ENCODE measurements at places on chromosomes 1 and 21.

DNA sequence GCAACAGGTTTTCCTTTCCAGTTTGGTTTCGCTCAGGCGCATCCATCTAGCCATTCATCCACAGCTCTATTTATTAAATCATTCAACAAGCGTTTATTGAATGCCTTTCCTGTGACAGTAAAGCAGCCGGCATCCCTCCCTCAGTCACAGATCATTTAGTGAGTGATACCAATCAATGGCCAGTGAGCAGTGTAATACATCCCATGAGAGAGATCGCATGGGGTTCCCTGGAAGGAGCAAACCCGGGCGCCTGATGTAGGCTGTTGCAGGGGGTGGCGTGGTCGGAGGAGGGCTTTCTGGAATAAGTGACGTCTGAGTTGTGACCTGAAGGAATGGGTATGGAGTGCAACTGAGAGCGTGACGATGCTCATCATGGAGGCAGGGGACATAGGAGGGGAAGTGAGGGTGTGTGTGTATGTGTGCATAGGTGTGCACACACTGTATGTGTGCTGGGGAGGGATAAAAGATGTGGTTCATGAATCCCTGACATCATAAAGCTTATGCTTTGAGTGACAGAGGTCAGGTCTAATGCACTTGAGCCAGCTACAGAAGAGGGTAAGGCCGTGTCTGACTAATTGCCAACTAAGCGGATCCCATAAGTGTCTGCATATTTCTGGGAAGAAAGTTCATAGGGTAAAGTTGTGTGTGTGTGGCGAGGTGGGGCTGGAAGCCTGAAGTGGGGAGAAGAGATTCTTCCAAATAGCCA is 6.6 kb downstream of the FCMR start:
- no peak for DNase-seq

GRCh38 chr1:63670164-63670563 is 77.0 kb downstream of the PGM1 start:
- DNase-seq: no peak

DNA sequence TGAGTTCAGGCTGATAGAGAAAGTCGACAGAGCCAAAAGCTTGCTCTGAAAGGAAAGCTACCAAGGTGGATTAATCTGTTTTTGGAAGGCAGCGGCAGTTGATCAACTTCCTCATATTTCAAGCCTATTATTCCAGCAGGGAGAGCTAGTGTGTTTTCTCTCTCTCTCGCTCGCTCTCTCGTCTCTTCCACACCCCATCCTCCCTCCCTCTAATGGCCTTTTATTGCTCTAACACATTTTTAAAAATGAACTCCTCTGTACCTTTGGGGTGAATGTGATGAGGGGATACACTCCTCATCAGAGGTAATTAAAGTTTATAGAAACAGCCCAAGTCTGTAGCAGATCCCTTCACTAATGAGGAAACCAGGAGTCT is 126.4 kb downstream of the CLIC6 start:
- DNase-seq: no peak

GRCh38 chr1:66166753-66167152 is 367.2 kb upstream of the SGIP1 start:
- no peak for DNase-seq

- no peak for DNase-seq
These were observed 168.9 kb upstream of the HOOK1 start for GRCh38 chr1:59645893-59646292.

DNA sequence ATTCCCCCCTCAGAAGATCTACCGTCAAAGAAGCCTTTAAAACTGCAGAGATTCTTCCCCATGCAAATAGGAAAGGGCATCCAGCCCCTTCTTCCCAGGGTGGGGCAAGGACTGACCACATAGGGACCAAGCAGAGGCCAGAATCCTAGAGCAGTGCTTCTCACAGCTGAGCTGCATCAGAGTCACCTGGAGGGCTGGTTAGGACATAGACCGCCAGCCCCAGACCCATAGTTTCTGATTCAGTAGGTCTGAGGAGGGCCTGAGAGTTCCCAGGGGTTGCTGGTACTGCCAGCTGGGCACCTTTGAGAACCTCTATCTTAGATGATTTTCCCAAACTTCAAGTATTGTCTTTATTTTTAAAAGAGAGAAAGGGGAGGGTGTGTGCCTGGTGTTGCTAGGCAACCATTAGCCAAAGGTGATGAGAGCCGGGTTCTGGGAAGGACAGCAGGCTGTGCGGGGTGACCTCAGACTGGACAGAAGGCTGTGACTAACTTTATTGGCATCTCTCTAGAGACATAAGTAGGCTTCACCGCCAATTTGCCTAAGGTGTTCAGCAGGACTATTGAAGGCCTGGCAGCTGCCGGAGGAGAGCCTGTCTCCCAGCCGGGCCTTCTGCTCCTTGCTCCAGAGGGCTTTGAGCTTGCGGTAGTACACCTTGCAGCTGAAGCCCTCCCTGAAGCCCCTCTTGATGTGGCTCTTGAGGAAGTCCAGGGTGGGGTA is 3.0 kb downstream of the SPATA46 start:
- DNase-seq: no peak

DNA sequence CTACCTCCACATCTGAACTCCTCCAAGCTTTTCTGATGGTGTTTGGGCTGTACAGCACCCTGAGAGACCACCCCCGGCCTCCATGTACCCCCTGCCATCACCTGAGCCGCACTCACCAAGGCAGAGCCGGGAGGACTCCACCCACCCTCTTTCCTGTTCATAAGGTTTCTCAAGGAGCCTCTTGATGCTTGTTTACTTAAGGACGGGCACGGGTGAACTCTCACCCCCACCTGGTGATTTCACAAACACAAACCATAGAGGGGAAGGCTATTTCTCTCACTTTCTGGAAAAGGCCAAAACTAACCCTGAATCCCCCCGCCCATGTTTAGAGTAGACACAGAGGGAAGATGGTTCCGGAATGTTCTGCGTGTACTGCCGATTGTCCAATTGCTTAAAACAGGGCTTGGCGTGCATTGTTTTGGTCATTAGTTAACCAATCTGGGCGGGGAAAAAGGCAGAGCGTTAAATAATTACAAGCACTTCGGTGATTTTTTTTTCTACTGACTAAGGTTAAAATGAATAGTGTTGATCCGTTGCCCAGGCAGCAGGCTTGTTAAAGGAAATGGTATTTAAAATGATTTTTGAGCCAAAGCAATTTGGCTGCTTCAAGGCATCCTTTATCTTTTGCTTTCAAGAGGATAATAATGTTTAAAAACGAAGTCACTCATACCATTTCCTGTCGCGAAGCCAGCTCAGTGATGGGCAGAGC is 279.8 kb upstream of the VAMP3 start:
- no peak for DNase-seq

- no peak for DNase-seq
These were observed 53.9 kb upstream of the TTC34 start for GRCh38 chr1:2855206-2856065.

DNA sequence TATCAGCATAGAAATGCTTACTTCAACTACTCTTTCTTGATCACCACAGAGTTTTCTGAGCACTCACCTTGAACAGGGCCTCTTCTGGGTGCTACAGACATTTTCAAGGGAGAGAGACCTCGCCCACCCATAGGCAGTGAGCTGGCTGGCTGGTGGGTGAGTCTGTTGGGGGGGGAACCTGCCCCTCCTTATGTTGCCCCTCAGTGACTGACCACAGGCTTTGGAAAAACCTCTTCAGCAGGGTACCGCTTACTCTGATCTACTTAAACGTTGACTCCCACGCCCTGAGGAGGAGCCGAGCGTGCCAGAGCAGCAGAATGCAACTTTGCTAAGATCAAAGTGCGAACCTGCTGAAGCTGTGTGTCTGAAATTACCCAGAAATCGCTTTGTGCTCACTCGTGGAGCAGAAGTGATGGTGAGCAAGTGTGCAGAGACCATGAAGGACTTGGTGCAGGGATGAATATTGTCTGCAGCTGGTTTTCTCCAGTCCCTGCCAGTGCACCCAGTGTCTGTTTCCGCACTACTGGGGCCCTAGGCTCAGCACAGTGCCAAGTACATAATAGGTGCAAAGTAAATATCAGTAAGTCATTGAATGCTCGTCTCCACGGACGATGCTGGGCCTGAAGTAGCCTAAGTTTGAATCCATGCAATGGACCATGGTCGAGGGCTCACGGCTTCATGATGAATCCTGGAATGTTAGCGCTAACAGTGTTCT is 158.7 kb upstream of the IRF2BP2 start:
- no peak for DNase-seq

DNA sequence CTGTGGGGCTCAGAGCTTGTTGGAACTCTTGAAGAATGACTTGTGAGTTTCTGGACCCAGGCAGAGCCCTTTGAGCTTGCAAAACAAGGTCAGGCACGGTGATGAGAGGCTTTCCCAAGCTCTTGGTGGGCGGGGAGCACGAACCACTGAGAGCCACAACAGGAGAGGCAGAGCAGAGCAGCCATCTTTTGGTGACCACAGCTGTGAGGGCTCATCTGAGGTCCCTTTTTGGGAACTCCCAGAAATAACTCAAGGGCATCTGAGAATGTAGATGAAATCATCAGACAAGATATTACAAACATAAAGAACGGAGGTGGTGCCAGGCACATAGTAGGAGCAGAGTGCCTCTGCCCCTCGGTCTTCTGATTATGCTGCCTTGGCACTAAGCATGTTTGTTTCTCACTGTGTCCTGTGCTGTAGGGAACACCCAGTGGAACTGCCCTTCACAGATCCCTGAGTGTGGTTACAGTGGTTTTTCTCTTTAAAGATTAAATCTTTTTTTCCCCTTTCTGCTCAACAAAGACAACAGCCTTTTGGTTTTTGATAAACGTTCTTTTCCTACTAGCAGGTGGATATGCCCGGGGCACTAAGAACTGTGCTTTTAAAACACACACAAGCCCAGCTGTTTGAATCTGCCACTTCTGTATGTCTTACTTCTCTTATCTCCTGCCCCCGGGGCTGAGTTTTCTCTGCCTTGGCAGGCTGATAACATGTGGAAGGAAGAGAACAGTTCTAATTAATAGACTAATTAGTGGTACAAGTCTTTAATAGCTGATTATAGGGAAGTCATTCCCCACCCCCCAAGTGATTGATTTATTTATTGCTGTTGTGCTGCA is 37.7 kb downstream of the CD34 start:
- peak; percentile 41 for DNase-seq

DNA sequence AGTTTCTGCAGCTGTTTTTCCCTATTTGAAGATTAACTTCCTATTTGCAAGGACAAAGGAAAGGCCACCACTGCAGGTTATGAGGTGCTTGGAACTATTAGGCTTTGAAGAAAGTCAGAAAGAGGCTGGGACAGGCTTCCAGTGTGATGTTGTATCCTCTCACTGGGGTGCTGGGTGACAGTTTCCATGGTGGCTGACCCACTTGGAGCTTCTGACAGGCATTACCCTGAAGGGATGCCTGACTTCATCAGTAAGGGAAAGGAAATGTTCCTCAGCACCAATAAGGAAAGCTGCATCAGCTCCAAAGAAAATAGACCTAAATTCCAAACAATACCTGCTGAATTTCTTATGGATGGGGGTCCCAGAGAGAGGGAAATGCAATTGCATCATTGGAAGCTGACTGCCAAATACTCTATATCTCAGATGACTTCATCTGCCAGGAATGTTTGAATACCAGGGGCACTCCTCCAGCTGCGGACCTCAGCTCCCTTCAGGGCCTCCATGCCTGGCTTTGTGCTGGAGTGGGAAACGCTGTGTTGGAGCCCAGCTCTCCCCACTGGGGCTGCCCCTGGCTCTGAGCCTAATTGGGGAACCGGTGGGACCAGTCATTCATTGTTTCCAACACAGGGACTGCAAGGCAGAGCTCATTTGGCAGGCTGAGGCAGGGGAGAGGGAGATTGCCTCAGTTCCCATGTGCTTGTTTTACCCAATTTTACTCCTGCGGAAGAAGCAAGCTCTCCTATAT is 76.6 kb downstream of the RGL1 start:
- DNase-seq: no peak

GRCh38 chr1:215287362-215287761 is 204.8 kb downstream of the KCNK2 start:
- DNase-seq: no peak

GRCh38 chr1:245682638-245683628 is 528.1 kb downstream of the KIF26B start:
- DNase-seq: no peak

DNA sequence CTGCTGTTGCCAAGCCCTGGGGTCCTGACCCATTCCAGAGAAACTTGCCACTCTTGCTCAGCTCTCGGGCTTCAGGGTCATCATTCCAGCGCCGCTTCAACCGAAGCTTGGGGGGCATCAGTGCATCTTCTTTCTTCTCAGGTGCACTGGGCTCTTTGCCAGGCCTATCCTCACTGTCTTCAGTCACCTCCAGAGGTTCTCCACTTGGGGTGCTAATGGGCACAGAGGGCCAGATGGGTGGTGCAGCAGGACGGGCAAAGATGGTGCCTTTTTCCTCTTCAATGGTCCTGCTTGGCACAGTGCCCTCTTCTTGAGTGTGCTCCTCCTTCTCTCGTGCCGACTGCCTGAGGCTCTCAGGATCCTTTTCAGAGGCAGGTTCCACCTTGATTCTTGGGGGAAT is 13.3 kb downstream of the ETV3 start:
- DNase-seq: no peak

DNA sequence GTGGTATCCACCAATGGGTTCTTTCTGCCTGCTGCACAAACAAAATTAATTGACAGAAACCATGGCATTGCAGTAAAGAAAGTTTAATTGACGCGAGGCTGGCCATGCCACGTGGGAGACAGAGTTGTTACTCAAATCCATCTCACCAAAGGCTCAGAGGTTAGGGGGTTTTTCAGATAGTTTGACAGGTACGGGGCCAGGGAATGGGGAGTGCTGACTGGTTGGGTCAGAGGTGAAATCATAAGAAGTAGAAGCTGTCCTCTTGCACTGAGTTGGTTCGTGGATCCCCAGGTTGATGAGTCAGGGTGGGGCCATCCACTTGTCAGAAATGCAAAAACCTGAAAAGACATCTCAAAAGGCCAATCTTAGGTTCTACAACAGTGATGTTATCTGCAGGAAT is 941 bp upstream of the TBCE start:
- DNase-seq: peak; percentile 34

- no peak for DNase-seq
These were observed 232.8 kb downstream of the CHRM3 start for GRCh38 chr1:239619190-239619589.

- no peak for DNase-seq
These were observed 331.2 kb downstream of the KIF26B start for GRCh38 chr1:245485996-245486395.

- DNase-seq: no peak
These were observed 12.0 kb downstream of the XCL2 start for GRCh38 chr1:168531615-168532345.

DNA sequence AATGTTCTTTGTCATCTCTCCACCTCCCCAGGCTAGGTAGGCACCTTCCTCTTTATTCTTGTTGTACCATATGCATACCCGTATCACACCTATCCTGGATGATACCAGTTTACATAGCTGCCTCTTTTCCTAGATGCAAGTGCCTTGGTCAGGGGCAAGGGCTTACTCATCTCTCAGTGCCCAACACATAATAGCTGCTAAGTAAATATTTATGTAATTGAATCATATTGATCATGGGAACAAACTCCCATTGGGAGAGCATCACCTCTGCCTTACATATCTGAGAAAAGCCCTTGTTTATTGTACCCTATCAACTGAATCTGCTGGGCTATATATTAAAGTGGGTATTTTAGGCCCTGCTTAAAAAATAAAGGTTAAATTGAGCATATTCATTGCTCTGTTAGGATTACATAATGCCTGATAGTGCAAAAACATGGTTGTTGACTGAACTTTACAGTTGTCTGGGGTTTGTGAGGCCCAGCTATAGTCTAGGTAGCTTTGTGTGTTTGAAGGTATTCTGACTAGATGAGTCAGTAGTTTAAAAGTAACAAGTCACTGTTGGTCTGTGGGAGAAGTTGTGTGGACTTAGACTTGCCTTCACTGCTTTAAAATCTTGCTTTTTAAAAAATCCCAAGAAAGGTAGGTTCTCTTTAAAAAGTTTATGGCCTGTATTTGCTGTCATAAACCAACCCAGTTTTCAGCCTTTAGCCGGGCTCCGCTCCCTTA is 82.6 kb downstream of the OLFML2B start:
- DNase-seq: no peak

Measured in activated CD4-positive, CD25-positive, alpha-beta regulatory T cell treated with anti-CD3 and anti-CD28 coated beads, Interleukin-2, amount 50 U/mL, for 72 hours (primary cell).